ENCODE measurements at places on chromosomes 13 and 19. TPM values are rescaled to one million over a fixed set of nuclear protein-coding genes. Genes with fewer than 3 reads are reported as not detected.

C1QTNF9B gene
- not detected for polyA plus RNA-seq

DNA sequence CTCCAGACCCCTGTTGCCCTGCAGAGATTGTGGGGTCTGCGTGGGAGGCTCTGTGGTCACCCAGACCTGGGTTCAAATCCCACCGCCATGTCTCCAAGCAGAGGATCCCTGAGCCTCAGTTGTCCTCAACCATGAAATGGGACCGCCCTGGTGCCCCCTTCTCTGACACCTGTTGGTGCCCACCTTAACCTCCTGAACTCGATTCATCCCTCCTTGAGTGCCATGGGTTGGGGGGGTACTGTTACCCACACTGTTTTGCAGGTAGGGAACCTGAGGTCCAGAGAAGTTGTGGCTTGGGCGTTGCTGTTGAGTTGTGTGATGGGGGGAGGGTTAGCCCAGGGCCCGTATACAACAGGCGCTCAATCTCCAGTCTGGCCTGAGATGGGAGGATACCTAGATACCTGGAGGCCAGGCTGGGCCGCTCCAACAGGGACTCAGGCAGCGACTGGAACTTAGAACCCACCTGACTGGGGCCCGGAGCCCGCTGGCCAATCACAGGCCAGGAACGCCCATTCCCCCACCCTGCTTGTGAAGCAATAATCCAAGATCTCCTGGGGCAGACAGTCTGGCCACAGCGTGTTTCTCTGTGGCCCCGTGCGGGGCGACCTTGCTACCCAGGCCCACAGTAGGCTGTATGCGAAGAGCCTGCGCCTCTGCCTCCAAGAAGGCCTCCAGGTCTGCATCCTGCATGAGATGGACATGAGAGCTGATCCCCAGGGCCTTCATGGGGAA, 2.8 kb downstream of the ARID3A start:
- DNase-seq = peak; percentile 43

GRCh38 chr19:47416643-47416985, 2.7 kb downstream of the MEIS3 start:
- DNase-seq = no peak

GRCh38 chr13:73870970-73871935, 263.0 kb downstream of the KLF12 start:
- DNase-seq = no peak

DNA sequence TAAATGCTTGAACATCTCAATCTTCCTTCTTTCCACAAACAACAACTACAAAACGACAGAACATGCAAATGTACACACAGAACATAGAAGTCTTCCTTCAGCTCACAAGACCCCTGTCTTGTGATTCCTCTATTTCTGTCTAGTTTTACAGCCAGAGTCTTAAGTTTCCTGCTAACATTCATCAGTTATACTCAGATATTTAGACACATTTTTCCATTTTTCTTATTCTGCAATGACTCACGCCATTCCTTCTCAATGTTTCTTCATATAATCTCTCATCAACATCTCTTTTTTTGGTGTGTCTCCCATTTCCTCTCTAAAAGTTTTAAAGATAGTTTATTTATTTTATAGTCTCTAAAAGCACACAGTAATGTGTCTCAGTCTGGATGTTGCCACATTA, 1872.9 kb upstream of the PCDH20 start:
- DNase-seq = no peak

HCST gene
- polyA plus RNA-seq = 2.3 TPM

KIR3DL2 gene
- polyA plus RNA-seq = not detected

DNA sequence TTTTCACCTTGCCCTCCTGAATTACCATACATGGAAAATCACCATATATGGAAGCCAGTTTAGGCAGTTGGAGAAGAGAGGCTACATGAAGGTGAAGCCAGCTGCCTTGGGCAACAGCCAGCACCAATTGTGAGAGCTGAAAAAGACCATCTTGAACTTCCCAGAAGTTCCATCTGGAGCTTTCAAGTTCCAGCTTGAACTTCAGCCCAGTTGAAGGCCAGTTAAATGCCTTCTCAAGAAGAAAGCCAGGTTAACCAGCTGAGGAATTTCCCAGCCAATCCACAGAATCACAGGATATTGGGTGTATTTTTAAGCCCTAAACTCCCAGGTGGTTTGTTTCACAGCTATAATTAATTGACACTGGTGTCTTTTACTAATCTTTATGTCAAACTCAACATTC, 713.6 kb upstream of the MIR17HG start:
- no peak for DNase-seq

GRCh38 chr19:17235300-17235970, 9.4 kb downstream of the OCEL1 start:
- DNase-seq = no peak

NBEA gene
- 2.8 TPM for polyA plus RNA-seq

GRCh38 chr19:33512021-33512420, 9.6 kb downstream of the PEPD start:
- DNase-seq = no peak

DNA sequence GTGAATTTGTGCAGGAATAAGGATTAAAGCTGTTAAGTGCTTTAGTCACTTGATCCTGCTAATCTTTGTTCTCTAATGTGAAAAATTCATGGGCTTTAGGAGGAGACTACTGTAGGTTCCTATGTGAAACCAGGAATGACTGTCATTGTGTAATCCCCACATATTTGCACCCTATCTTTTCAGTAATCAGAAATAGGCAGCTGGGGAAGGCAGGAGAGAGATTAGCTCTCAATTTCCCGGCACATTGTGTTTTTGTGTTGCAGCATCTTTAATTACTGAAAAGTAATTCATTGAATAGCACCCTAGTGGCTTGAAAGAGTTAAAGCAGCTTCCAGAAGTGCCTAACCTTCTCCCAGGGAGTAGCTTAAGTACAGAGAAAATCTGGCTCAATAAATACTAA, 282.9 kb downstream of the OLFM4 start:
- no peak for DNase-seq

DNA sequence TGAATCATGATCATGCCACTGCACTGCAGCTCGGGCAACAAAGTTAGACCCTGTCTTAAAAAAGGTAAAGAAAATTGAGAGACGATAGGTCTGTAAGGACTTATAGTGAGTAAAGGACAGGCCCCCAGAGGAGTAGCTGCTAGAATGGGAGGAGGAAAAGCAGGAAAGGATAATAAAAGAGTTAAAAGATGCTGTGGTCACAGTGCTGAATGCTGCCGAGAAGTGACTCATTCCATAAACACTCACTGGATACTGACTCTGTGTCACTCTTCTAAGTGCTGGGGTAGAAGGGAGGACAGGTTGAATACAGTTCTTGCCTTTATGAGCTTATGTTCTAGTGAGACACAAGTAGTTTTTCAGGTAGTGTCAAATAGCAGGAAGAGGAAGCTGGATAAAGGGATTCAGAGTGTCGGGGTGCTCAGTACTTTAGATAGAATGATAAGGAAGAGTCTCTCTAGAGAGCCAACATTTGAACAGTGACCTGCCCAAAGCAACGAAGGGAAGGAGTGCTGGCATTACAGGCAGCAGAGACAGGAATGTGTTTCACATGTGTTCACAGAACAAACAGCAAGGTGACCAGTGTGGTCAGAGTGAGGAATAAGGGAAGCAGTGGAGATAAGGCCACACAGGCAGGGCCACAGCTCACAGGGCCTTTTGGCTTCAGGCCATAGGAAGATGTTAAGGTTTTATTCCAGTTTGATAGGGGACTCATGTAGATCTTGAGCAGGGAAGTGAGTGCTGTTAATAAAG, 1240.5 kb downstream of the UQCRFS1 start:
- DNase-seq = no peak

- DNase-seq = no peak
These were observed 147.9 kb downstream of the LMO7 start for GRCh38 chr13:75784003-75784402.

ZNF835 gene
- polyA plus RNA-seq = not detected

SIGLEC8 gene
- not detected for polyA plus RNA-seq

DNA sequence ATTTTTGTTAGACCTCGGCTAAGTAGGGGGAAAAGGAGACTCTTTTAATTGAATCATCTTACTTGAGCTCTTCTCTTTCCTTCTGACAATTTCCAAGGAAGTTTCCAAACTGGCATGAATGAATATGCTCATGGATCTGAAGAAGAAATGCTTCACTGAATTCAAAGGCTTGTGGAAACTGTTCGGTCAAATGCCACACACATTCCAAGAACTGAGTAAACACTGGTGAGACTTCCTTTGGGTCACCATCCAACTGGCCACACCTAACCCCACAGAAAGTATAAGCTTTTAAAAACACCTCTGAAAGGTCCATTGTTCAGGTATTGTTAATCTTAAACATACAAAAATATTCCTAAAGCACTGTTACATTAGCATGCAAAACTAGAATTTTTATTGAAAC, 33.6 kb downstream of the MTMR6 start:
- DNase-seq = peak; percentile 34

DNA sequence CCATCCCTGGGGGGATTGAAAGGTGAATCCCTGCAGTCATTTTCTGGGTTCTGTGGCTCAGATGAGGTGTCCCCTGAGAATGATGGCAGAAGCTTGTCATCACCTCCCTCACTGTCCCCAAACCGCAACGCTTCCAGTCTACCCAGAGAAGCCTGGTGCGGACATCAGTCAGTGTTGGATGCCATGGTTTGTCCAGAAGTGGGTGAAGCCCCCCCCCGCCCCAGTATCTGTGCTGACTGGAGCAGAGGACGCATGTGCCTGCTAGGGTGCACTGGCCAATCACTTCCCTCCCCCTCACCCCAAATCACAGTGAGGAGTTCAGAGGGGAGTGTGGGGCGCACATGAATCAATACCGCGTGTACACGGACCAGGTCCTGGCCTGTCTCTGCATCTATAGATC, 150.5 kb downstream of the TEX29 start:
- no peak for DNase-seq

DNA sequence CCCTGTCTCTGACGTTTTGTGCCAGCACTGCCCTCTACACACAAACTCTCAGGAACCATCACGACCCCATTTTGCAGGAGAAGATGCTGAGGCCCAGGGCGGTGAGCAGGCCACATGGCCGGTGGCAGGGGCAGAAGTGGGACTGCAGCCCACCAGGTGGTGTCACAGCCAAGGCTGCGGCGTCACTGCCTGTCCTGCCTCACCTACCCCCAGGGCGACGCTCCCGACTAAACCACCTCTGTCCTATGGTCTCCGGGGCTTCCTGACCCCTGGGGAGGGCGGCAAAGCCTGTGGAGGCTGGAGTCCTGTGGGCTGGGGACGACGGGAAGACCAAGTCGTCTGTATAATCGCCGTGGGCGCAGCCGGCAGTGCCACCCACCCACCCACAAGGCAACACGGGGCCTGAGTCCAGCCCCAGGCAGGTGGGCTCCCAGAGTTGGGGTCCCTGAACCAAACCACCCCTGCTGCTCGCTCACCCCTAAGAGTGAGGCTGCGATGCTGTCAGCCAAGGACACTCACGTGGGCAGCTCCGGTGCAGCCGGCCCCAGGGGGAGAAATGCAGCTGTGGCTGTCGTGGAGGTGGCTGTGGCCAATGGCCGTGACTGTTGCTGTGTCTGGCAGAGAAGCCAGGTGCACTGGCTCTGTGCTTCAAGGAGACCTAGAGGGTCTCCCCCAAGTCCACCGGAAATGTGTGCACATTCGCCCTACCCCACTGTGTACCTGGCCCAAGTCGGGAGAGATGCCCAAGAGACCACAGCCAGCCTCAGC, 29.7 kb downstream of the RASA3 start:
- DNase-seq = no peak

SLITRK6 gene
- polyA plus RNA-seq = not detected

DNA sequence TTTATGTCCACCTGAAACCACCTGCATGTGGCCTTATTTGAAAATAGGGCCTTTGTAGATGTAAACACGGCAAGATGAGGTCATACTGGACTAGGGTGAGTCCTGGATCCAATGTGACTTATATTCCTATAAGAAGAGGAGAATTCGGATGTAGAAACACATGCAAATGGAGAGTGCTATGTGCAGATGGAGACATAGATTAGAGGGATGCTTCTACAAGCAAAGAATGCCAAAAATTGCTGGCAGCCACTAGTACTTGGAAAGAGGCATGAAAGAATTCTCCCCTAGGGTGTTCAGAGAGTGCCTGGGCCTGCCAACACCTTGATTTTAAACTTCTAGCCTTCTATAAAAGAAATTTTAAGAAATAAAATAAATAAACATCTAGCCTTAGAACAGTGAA, 226.1 kb downstream of the RFC3 start:
- no peak for DNase-seq

PCDH9 gene
- 0.01 TPM for polyA plus RNA-seq

DNA sequence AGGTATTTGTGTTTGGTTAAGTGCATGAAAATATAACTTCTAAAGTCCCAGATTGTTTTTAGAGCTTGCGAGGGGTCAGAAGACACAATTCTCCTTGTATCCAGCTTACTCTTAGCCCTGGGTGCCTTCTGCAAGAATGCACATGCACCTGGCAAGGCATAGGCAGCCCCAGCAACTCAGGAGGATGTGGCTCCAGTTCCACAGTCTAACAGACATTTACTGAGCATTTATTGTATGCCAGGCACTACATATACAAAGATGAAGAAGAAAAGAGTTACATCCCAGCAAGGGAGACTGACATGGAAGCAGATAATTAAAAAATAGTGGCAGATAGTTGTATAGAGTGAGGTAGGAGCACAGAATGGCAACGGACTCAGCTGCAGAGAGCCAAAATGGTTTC, 101.1 kb upstream of the FRY start:
- no peak for DNase-seq

DNA sequence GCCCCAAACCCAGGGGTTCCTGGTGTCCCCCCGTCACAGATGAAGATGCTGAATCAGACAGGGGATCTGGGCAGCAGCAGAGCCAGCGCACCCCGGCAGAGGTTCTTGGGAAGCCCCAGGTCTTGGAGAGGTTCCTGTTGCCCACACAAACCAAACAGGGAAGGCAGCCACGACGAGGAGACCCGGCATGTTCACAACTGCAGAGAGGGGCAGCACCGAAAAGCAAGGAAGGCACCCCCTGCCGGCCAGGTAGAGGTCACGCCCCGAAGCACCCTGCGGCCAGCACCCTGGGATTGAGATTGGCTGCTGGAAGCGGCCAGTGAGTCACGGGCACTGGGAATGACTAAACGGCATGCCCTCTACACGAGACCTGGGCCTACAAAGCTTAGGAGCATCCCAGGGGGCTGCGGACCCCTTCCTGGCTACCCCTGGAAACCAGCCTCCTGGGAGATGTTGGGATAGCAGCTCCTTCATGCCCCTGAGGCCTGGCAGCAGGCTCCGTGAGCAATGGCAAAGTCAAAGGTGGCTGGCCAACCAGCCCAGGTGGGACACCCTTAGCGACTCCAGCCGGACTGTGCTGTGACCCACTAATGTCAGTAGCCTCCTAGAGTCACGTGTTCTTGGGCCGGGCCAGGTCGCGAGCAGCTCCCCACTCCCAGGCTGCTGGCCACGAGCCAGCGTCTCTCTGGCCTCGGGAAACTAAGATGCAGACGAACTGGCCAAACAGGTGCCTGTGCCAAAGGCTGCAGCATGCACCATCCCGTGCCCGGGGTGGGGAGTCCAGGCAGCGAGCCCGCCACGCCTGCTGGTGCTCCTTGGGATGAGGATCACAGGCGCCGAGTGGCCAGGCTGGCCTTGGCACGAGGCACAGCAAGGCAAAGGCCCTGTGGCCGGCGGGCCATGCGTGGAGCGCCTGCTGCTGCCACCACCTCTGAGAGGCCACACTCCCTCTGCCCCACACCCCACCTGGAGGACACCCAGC, 43.2 kb downstream of the MLLT1 start:
- DNase-seq = no peak

GRCh38 chr13:27578121-27579030, 42.0 kb downstream of the LNX2 start:
- DNase-seq = no peak

All from HepG2 (cell line).